Brain (organoid and tissue), 16 donors: ENCODE measurements at places on chromosomes 4 and X. TPM values are rescaled to one million over a fixed set of nuclear protein-coding genes. Genes with fewer than 3 reads are reported as not detected.

SPANXB1 gene
- not detected for polyA plus RNA-seq

LRCH2 gene
- 0.64 TPM for polyA plus RNA-seq

SASH3 gene
- 2.0 TPM for polyA plus RNA-seq

SMIM10 gene
- polyA plus RNA-seq: 2.1 TPM

ZNF711 gene
- 10.1 TPM for polyA plus RNA-seq
